NCI-H146 (cell line): ENCODE measurements at places on chromosomes 7 and 10.
A peak's percentile ranks its signal among the peaks of the same experiment; 100 is the strongest.

DNA sequence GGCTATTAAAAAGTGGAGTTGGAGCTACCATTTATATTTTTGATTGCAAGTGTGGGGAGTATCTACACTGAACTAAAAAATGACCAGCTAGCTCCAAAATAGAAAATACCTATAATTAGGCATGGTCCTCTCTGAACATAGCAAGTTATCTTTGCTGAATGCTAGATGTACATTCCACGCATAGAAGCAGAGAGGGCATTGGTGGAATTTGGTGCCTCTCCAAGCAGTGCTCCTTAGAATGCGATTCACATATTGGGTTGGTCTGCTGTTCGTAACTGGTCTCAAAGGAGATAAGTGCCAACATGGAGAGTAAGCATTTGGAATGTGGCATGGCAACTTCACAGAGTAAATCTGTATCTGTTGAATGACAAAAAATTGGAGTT is 196.2 kb downstream of the PTN start:
- no peak for DNase-seq

DNA sequence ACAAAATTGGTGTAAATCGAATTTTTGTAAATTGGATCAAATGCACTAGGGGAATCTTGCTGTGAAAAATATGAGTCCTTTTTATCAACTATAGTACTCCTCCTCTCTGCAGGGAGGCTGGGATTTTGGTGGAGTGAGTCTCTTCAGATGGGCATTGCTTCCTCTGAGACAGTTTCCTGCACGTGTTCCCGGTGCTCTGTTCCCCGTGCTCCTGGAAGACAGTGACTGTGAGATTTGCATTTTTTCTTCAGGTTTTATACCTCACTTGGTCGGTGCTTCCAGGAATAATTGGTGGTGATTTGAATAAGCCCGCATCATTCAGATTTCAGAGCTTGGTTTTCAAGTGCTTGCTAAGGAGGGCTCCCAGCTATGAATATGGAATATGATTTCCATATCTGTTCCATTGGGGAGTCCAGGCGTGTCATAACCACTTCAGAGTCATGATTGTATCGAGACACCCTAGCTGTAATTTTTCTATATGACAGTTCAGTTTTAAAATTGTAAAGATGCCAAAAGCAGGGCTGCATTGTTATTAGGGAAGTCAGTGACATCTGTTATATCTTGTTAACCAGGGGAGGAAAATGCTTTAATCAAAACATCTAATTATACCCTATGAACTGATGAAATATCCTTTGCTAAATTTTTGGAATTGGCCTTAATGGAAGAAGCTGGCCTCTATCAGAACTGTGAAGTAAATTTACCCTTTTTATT is 12.3 kb downstream of the AUTS2 start:
- no peak for DNase-seq

DNA sequence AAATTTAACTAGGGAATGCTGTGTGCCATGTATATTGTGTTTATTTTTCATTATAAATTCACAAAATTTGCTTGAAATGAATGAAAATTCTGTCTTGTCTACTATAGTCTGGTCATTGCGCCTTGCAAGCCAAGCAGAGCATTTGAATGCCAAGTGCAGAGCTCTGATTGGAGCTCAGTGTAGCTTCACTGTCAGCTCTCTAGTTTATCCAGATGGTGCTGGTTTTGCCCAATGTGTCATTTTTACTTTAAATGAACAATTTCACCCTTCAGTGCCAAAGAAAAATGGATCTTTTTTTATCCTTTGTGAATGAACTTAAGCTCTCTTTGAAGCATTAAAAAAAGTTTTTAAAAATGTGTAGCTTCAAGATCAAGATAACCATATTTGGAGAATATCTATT is 225.6 kb upstream of the CACNA2D1 start:
- no peak for DNase-seq

DNA sequence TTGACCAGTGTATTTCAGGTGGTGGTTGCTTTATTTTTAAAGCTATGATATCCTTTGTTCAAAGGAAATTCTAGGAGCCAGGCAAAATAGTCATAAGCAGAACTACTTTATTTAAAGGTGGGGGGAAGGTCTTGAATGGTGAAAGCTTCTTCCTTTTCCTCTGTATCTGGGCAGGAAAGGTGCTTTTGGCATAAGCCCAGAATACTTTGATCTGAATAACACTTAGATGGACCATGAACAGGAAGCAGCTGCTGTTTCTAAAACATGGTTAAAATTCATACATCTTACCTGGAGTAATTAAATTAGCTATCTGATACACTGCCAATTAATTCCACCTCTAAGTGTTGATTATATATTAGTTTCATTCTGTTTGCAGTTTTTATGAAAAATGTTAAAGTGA is 13.3 kb downstream of the ZNF804B start:
- no peak for DNase-seq

GRCh38 chr7:17405786-17406185 is 107.3 kb downstream of the AHR start:
- no peak for DNase-seq

GRCh38 chr10:58460157-58460556 is 52.5 kb upstream of the BICC1 start:
- no peak for DNase-seq

DNA sequence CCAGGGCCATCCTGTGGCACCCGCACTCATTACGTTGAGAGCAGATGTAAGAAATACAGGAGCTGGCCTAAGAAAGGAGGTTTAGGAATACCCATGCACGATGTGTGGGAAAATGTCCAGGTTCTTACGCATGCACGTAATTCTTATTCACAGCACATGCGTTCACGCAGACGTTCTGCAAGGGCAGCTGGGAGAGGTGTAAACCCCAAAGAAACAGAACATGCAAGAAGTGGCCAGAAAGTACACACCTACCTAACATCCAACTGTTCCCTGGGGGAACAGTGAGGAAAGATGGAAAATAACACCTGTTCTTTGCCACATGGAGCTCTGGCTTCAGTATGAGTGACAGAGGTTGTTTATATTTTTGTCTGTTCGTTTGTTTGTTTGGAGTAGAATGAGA is 285.6 kb downstream of the PRPF18 start:
- no peak for DNase-seq

- DNase-seq = no peak
Measured at GRCh38 chr7:122995600-122995999, at the start of gene TAS2R16. Gene TAS2R16 (minus strand): TSS chr7:122995700. CDS start chr7:122995634, 66 bp downstream.

GRCh38 chr7:131769241-131769640 is 212.8 kb upstream of the PODXL start:
- DNase-seq = no peak

DNA sequence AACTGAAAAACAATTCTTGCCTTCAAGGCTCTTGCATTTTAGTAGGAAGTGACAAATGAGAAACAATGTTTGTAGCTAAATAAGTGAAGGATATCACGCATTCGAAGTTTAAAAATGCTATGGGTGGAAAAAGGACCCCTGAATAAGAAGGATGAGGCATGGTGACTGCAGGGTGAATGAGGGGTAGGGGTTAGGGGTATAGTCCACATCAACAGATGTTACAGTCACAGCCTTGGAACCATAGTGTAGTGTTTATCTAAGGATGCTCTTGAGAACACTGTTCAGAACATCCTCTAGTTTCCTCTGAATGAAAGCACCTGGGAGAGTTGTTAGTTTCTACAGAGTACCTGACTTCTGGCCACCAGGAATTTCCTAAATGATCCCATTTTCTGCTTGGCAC is 157.0 kb downstream of the RELN start:
- no peak for DNase-seq

DNA sequence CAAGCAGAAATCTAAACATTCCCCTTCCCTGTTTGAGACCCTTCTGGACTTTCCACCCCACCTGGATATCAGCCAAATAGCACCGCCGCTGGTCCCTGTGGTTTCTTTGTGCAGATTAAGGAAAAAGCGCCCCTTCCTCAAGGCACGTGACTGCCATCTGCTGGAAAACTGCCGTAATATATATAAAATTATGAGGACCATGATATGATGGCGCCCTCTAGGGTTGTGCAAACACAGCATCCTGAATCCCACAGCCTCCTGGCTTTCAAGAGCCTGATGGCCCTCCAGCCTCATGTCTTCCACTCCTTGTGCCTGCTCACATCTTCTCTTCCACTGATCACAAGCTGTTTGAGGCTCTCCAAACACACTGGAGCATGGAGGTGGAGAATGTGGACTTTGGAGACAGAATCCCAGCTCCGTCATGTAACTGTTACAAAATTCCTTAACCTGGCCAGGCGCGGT is 121.3 kb downstream of the MYL10 start:
- DNase-seq = peak; percentile 77

DNA sequence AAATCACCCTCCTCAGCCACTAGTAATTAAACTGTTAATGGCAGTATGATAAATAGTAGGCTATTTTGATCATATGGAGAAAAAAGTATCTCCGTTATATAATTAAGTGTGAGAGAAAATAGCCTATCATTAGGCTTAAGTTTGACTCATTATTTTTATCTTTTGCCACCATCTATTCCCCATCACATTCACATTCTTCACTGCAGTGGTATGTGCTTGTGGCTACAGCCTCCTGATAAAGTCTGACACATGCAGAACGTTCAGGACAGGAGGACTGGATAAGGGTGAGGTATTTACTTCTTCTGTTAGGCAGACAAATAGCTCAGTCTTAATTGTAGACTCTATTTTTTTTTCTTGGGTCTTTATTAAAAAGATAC is 5.8 kb downstream of the NEBL start:
- DNase-seq = peak; percentile 54

DNA sequence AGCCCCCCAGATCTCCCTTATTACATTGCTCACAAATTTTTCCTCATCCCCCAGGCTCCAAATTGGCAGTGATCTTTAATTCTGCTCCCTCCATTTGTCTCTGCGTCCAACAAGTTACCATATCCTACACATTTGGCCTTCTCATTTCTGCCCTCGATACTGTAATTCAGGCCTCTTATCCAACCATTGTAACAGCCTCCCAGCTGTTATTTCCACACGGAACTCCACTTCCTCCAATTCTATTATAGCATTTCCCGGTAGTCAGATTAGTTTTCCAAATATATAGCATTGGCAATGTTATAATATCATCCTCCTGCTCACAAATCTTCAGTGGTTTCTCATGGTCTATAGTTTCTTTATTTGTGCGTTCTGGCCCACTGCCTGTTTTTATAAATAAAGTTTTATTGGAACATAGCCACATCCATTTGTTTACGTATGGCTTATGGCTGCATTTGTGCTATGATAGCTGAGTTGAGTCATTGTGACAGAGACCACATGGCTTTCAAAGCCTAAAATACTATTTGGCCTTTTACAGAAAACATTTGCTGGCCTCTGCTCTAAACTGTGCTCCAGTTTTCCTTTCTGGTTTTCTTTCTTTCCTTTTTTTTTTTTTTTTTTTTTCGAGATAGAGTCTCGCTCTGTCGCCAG is 126.5 kb upstream of the ZNF438 start:
- no peak for DNase-seq

DNA sequence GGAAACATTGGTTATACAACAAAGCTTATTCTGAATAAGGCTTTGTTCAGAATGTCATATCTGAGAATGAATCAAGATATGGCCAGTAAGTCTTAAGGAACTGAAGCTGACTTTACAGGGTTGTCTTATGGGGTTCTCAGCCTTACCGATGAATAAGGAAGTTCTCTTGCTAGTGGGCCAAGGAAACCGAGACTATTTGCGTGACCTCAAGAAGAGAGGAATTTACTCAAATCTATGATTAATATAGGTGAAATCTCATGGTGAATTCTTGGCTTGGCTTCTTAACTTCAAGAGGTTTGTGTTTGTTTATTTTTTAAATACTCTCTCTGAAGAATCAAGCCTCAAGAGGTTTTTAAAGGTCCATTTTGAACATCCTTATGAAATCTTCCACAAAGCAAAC is 4.7 kb upstream of the MRLN start:
- no peak for DNase-seq

DNA sequence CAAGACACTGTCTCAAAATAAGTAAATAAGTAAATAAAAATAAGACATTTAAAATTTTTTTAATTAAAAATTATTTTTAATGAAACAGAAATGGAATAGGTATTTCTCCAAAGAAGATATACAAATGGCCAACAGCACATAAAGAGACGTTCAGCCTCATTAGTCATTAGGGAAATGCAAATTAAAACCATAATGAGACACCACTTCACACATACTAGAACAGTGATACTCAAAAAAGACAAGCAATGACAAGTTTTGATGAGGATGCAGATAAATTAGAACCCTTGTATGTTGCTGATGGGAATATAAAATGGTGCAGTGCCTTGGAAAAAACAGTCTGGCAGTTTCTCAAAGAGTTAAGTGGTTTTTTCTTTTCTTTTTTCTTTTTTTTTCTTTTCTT is 26.5 kb upstream of the C10orf67 start:
- no peak for DNase-seq

- DNase-seq = no peak
Measured at GRCh38 chr7:43791665-43792064, 33.2 kb downstream of the BLVRA start.

- DNase-seq = peak; percentile 38
Measured at GRCh38 chr7:54932818-54933543, 85.8 kb upstream of the EGFR start.

- peak; percentile 43 for DNase-seq
Measured at GRCh38 chr10:85936161-85936560, 430.4 kb downstream of the GRID1 start.

DNA sequence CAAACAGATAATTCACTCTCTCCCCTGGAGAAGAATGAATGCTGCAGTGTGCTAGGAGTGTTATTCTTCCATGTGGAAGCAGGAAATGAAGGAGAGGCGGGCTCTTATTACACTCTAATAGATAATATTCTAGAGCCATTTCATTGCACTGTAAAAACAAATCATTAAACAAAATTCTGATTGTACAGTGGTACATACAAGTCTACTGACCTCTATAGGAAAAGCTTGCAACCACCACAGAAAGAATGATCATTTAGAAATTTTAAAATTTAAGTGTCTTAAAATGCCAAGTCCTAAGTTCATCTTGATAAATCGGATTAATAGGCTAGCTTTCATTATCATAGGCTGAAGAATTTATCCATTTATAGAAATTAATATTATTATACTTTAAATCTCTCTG is 960.3 kb upstream of the LRRN3 start:
- DNase-seq = peak; percentile 17

DNA sequence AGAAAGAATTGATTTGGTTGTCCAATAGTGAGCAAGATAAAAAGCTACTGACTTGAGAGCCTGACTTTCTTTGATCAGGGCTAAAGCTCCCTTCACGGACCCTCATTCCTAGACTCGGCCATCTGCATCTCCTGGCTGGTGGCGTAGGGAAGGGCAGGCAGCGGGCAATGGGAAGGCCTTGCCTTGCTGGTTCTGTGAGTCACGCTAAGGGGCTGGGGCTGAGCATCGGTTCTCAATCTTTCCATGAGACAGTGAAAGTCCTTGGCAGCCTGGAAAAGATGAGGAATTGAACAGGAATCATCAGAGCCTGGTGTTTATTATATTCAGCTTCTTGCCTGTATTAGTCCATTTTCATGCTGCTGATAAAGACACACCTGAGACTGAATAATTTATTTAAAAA is 475.3 kb downstream of the PLXNA4 start:
- DNase-seq = no peak

GRCh38 chr10:16779384-16779915 is 37.8 kb downstream of the RSU1 start:
- DNase-seq = no peak

GRCh38 chr10:80183436-80183835 is 21.9 kb downstream of the ANXA11 start:
- no peak for DNase-seq

- DNase-seq = no peak
Measured at GRCh38 chr7:45980181-45980905, 59.3 kb upstream of the IGFBP3 start.
